ENCODE measurements at places on chromosomes 12 and 14. TPM values are rescaled to one million over a fixed set of nuclear protein-coding genes. Genes with fewer than 3 reads are reported as not detected.

LBHD2 gene
- 1.00 TPM for total RNA-seq

DNA sequence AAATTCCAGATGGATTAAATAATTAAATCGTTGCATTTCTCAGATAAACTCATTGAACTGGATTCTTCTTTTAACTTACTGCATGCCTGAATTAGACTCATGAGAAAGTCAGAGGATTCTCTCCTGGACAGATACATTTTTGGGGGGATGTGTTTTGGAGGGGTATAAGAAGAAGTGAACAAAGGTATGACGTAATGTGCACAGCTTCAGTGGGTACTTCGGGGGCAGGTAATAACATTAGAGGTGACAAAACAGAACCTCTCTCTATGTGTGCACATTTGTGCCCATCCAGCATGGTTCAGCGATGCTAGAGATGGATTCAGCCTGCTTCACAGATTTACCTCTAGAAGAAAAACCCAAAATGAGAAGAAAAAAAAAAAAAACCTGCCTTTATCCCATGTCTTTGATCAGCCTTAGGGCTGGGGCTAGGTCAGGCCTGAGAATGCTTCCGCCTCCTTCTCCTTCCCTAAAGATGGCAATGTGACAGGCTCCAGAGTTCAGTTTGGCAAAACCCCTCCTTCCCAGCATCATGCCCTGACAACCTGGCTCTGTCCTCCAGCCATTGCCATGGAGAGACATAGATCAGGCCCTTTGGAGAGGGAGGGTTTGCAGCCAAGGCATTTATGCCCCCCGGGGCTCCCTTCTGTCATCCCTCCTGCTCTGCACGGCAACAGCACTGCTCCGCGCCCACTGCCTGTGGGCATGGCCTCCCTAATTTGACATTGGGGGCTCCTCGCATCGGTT lies 166.7 kb downstream of the KCNA5 start:
- no peak for DNase-seq

- no peak for DNase-seq
Observed at GRCh38 chr12:105378911-105379310, 48.4 kb downstream of the C12orf75 start.

MGP gene
- 8.4 TPM for total RNA-seq

DNA sequence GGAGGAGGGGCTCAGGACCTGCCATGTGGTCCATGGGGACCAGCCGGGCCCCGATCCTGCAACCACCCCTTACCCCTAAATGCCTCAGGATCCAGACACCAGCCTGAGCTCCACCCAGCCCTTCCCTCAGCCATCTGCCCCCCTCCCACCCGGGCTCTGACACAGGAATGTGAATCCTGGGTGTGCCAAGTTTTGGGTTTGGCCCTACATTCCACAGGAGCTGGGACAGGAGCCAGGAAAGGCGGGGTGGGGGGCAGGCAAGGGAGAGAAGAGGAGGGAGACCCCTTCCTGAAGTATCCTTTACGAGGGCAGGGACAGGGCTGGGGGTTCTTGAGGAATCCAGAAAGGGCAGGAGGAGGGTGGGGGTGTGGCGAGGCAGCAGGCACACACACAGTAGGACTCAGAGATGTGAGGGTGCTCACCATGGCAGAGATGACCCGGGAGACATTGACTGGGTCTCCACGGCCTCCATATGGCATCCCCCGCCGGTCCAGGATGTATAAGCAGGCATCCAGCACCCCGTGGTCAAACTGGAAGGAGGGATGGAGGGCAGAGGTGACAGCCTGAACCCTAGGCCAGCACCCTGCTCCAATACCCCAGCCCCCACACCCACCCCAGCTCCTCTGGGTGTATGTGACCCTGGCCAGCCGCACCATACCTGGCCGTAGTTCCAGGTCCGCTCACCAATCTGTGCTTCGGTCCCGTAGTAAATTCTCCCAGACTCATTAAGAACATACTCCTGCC lies 3.5 kb downstream of the TGM1 start:
- DNase-seq, result no peak

SPIC gene
- not detected for total RNA-seq

REP15 gene
- total RNA-seq, result 5.6 TPM

GRCh38 chr12:93664573-93665138 lies 12.5 kb upstream of the CRADD start:
- no peak for DNase-seq

- DNase-seq, result no peak
Observed at GRCh38 chr12:77919450-77919849, 88.8 kb downstream of the NAV3 start.

- DNase-seq, result no peak
Observed at GRCh38 chr12:118982984-118983761, 1.8 kb downstream of the SRRM4 start.

DNA sequence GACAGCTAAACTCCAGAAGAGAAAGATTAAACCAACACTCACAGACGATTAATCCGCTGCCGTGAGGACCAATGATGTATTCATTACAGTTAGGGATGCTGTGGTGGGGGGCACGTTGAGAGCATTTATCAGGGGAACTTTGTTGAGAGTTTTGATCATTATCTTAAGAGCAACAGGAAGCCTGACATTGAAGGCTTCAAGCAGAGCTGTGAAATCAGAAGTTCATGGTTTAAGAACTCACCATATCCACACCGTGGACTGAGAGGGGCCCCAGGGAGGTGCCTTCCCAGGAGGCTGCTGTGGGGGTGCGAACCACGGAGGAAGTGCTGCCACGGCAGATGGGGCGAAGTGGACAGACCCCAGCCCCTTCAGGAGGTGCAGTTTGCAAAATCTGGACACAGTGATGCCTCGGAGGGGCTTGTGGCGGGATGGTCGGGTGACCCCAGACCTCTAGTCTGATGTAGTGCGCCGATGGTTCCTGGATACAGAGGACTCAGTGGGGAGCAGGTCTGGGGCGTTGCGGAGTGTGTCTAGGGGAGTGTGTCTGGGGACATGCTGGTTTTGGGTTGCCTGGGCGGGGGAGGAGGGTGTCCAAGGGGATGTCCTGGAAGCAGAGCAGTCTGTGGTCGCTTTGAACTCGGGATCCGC lies 73.0 kb downstream of the DIO3 start:
- no peak for DNase-seq

DNA sequence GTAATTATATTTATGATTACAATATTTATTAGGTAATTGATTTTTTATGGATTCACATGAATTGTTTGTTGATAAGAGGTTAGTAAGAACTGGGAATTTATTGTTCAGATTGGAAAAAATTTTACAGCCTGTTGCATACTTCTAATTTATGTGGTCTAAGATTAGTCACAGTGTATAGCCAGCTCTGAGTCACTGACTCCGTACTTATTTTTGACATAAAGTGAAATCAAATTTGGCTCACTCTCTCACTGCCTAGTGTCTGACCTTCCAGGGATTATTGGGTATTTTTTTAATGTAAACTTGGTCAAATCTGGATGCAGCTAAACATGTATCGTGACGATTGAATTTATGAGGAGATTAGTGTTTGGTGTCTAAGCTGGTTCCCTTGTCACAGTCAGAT lies 109.3 kb downstream of the PTPRQ start:
- DNase-seq, result no peak

KRT74 gene
- not detected for total RNA-seq

GRCh38 chr12:56046027-56046780 lies 4.5 kb downstream of the RPS26 start:
- DNase-seq, result no peak

CPNE8 gene
- total RNA-seq, result 37.5 TPM

TSPAN19 gene
- 2.0 TPM for total RNA-seq

DNA sequence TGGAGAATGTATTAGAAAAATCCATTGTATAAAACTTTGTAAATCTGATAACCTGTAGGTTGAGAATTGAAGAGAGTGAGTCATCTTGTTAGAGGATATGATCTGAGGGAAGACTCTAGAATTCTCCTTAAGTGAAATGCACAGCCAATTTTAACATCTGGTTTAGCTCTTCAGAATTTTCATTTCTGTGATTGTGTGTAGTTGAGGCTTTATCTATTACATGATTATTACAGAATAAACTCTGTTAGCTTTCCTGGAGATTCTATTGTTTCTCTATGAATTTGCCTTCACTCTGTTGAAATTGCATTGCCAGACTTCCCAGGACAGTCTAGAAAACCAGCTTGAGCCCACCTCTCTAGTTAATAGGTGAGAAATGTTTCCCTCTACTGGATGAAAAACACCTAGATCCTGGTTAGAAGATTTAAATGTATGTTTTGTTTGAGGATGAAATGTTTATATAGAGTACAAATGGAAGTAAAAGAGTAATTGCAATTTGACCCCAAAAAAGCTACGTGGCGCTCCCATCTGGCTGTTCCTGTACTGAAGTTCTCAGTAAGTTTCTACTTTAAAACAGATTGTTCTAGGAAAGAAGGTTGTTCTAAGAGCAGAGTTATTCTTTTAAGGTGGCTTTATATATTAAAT lies 2.9 kb downstream of the NUDT4 start:
- DNase-seq, result no peak

DNA sequence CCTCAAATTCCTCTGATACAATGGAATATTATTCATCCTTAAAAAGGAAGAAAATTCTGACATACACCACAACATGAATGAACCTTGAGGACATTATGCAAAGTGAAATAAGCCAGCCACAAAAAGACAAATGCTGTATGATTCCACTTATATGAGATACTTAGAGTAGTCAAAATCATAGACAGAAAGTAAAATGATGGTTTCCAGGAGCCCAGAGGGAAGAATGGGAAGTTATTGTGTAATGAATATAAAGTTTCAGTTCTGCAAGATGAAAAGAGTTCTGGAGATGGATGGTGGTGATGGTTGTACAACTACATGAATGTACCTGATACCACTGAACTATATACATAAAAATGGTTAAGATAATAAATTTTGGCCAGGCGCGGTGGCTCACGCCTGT lies 18.3 kb downstream of the VWF start:
- DNase-seq, result no peak

CARMIL3 gene
- total RNA-seq, result 12.8 TPM

- DNase-seq, result no peak
Observed at GRCh38 chr14:31787377-31787776, 226.2 kb downstream of the NUBPL start.

SRSF9 gene
- total RNA-seq, result 85.1 TPM

DBX2 gene
- 3.8 TPM for total RNA-seq

CLEC6A gene
- total RNA-seq, result not detected

GRCh38 chr14:22522466-22522957 lies 66.5 kb downstream of the DAD1 start:
- DNase-seq, result no peak

SRGAP1 gene
- total RNA-seq, result 11.4 TPM

DNA sequence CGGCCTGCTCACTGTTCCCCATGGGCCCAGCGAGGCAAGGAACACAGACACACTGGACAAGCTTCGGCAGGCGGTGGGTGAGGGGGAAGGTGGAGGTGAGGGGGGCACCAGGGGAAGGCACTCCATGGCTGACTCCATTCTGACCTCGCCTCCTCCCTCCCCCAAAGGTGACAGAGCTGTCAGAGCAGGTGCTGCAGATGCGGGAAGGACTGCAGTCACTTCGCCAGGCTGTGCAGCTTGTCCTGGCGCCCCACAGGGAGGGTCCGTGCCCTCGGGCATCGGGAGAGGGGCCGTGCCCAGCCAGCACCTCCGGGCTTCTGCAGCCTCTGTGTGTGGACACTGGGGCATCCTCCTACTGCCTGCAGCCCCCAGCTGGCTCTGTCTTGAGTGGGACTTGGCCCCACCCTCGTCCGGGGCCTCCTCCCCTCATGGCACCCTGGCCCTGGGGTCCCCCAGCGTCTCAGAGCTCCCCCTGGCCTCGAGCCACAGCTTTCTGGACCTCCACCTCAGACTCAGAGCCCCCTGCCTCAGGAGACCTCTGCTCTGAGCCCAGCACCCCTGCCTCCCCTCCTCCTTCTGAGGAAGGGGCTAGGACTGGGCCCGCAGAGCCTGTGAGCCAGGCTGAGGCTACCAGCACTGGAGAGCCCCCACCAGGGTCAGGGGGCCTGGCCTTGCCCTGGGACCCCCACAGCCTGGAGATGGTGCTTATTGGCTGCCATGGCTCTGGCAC lies 10.6 kb downstream of the MCRS1 start:
- no peak for DNase-seq

GRCh38 chr14:52012635-52013034 lies 23.3 kb downstream of the RTRAF start:
- DNase-seq, result no peak

GRCh38 chr14:23430016-23430722 lies 5.3 kb downstream of the MYH7 start:
- no peak for DNase-seq

Data from dorsolateral prefrontal cortex (tissue), 122 donors.